ENCODE measurements at places on chromosomes 7 and 10.

- DNase-seq, result no peak
These were observed 172.0 kb downstream of the MAD1L1 start for GRCh38 chr7:2060701-2061100.

DNA sequence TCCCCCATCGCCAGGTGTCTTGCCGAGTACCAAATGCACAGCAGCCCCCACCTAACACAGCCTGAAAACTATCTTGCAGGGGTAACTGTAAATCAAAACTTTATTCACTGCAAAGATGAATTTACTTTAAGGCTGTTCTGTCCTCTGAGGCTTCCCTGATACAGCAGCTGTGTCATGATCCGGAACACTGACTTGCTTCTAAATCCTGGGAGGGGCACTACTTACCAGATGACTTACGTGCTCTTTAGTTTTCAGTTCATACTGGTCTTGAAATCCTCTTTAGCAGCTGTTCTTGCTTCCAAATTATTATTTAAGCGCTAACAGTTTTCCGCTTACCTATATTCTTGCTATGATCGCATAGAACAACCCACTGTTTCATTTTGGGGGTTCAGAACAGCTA is 4.9 kb downstream of the DYNC1I1 start:
- DNase-seq, result no peak

GRCh38 chr10:31620226-31621151 is 301.5 kb downstream of the ZEB1 start:
- DNase-seq, result peak; percentile 79

GRCh38 chr7:120030876-120031275 is 242.1 kb upstream of the KCND2 start:
- DNase-seq, result no peak

DNA sequence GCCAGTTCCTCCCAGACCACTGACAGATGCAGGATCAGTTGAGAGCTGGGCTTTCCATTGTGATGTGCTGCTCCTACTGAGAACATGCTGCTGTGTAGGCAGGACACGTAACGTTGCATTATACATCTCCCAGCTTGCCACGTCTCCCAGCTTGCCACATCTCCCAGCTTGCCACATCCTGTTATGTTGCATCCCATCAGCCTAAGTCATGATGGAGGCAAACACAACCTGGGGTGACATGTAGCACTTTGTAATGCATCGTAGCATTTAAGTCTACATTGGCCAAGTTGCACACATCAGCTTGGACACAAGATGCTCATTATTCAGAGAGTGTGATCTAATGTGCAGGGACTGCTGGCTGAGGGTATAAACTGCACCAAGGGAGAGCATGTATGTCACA is 73.3 kb upstream of the CHCHD3 start:
- no peak for DNase-seq

DNA sequence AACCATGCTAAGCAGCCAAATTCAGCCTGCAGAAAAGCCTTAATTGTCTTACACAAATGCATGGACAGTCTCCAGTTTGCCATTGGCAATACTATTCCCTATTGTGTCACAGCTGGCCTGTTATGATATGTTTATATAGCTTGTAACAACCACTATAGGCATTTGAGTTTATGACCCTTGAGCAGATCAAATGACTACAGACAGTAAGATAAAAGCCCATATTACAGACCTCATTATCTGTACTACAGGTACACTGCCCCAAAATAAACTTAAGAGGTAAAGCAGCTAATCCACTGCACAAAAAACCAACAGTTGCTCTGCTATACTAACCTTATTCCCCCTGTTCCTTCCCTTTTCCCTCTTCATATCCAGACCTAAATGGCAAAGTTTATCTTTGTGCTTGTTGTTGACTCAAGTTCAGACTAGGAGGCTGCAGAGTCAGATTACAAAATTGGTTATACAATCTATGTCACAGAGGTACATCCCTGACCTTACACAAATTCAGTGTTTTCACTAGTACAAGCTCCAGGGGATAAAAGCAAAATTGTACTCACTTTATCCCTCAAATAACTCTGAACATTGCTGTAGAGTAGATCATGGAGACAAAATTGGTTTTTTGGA is 218.4 kb downstream of the GRM8 start:
- DNase-seq, result no peak
